ENCODE measurements at places on chromosomes 1 and 21.

DNA sequence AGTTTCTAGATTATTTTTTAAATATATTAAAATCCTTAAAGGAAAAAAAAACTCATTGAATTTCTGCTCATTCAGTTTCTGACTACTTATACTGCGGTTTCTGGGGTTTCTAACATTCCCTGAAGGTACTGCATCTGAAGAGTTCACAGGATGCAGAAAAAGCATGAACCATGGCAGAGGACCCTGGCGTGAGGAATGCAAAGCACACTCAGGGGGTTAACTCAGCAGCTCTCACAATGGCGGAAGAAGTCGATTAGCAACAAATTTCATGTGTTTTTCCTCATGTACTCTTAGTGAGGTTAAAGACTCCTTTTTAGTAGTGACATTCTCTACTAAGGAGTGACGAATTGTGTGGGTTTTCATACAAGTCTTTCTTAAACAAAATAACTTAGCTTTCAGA lies 975.6 kb downstream of the NCAM2 start:
- DNase-seq = no peak

DNA sequence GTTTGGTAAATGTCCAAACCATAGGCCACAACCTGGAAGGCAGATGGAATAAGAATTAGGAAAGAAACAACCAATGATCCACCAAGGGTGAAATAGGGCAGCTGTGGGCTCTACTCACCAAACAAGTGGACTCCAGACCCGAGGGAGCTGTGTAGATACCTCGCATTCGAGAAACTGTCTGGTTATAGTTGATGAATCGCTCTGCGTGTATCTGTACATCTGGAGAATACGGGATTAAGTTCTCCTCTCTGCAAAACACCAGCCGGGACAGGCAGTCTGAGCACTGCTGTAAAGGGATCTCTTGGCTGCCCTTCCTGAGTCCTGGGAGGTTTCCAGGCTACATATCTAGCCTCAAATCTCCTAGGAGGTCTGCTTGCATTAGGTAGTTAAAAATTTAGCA lies 9.4 kb upstream of the UBR4 start:
- DNase-seq = no peak

GRCh38 chr1:180901076-180901990 lies 11.4 kb upstream of the KIAA1614 start:
- DNase-seq = no peak

- no peak for DNase-seq
These were observed 6.1 kb upstream of the C4BPA start for GRCh38 chr1:207097871-207098324.

DNA sequence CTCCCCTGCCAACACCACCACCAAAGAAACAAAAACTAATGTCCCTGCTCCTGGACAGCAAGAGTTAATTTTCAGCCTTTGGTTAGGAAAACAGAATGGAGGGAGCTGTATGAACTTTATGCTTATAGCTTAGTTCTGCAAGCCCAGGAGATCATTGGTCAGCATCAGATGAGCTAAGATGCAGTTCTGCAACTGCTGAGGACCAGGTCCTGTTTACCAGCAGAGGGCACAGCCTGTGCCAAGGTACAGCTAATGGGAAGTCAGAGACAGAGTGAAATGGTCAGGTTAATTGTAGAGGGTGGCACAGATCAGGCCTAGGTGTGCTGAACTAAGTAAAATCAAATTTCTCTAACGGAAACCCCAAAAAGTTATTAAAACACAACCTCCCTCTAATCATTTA lies 161.3 kb downstream of the ROR1 start:
- no peak for DNase-seq

DNA sequence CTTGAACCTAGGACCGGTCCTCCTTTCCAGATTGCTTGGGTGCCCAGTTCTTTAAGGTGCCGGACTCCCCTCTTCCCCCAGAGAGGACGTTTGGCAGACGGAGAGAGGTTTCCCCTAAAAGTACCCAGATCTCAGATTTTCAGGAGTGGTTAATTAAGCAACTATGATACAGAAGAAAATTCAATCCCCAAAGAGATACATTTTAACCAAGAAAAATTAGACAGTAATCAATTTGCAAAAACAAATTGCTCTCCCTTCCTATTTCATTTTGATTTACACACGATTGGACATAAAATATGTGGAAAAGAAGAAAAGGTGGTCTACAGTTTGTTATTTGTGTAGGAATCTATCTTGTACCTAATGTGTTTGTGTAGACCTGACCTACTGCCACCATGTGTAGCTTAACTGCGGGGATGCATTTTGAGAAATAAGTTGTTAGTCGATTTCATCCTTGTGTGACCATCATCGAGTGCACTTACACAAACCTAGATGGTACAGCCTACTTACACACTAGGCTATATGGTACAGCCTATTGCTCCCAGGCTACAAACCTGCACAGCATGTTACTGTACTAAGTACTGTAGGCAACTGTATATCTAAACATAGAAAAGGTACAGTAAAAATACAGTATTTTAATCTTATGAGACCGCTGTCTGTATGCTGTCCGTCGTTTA lies 755 bp downstream of the RPAP2 start:
- no peak for DNase-seq

- DNase-seq = no peak
These were observed 12.1 kb downstream of the HHAT start for GRCh38 chr1:210340841-210341240.

DNA sequence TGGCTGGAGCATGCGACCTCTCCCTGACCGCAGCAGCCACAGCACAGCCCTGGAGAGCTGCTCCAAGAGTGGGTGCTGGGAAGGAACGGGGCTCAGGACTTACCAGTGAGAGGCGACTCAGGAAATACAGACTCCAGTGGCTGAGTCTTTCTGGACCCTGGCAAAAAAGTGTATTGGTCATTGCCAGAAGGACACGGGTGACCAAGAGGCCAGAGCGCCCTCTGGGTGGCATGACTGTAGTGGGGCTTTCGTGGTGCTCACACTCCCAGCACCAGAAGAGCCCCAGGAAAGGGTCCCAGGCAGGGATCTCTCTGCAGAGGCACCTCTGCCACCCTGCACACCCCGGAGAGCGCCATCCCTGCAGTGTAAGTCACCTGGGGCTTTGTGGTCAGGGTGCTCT lies 8.9 kb upstream of the PRDM16 start:
- no peak for DNase-seq

DNA sequence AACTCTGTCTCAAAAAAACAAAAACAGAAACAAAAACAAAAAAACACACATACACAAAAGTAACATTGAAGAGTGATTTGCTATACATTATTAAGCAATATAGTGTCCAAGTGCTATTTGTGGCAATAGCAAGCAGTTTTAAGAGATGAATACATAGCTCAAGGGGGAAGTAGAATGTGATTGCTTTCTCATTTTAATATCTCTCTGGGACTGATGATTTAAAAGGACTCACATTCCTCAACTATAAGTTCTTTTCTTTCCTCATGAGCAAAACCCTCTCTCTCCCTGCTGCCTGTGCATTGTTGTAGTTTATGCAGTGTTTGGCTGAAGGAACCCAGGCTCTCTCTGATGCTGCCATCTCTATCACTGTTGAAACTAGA lies 47.0 kb upstream of the CSF1 start:
- no peak for DNase-seq

- DNase-seq = no peak
These were observed 21.2 kb downstream of the ZYG11B start for GRCh38 chr1:52747450-52747849.

- DNase-seq = no peak
These were observed 2.9 kb downstream of the KRTCAP2 start for GRCh38 chr1:155170101-155170785.

- no peak for DNase-seq
These were observed 367.4 kb downstream of the DISC1 start for GRCh38 chr1:231993968-231994455.

GRCh38 chr1:23791516-23792047 lies 637 bp downstream of the LYPLA2 start:
- no peak for DNase-seq

DNA sequence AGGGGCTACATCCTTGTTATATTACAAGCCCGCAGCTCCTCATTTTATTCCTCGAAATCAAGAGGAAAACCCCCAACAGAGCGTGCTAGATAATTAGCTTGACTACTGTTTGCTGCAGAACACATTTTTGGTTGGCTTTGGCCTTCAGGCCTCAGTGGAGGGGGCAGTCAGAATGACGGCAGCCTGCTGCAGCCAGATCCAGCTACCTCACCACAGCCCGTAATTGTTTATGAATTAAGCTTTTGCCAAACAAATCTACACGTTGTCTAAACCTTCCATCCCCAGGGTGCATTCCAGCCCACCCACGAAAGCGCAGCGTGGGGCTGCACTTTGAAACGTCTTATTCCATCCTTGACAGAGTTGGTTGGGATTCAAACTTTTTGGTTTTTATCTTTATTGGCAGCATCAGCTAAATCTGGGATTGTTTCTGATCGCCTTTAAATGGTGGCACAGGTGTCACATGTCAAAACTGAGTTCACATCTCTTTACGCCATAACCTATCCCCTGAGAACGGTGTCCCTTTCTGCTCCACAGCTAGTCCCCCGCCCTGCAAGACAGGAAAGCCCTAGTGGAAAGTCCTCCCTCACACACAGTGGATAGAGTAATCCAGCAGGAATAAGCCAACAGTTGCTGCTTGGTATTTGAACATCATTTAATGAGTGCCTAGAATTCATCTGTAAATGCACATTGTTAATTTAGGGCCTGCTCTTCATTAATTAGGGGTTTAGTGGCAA lies 195.5 kb downstream of the LMO4 start:
- DNase-seq = no peak

Data from brain microvascular endothelial cell (primary cell).